ENCODE measurements at places on chromosomes 4 and X.

- DNase-seq = no peak
Observed at GRCh38 chr4:23547096-23547495, 342.8 kb downstream of the PPARGC1A start.

DNA sequence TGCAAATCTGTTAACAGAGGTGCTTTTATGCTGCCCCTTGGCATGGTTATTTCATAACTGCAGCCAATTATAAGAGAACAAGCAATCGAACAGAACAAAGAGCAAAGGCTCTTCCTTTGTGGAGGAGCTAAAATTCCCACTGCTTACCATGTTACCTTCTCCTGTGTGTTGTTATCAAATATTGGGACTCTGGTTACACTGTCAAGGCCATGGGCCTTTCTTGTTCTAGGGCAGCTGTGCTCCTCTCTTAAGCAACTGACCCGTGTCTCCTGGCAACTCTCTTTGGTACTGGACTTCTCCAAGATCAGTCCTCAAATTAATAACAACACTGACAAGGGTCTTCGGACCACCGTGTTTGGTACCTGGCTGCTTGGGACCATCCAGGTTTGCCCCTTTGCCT lies 12.1 kb upstream of the OPN1LW start:
- no peak for DNase-seq

DNA sequence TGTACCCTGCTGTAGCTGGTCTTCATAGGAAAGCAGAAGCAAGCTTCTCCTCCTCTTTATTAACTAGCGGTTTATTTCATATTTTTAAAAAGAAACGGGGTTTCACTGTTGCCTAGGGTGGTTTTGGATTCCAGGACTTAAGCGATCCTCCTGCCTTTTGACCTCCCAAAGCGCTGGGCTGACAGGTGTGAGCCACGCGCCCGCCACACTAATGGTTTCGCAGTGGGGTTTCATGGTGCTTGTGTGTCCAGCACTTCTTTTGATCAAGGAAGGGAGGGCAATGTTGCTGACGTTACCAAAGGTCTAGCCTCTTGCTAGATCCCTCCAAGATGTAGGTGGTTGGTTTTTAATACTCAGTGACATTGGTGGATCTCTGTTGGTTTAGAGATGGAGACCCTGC lies 1.4 kb downstream of the MAEA start:
- DNase-seq = no peak

- DNase-seq = no peak
Observed at GRCh38 chrX:155857561-155857960, 23.6 kb upstream of the VAMP7 start.

DNA sequence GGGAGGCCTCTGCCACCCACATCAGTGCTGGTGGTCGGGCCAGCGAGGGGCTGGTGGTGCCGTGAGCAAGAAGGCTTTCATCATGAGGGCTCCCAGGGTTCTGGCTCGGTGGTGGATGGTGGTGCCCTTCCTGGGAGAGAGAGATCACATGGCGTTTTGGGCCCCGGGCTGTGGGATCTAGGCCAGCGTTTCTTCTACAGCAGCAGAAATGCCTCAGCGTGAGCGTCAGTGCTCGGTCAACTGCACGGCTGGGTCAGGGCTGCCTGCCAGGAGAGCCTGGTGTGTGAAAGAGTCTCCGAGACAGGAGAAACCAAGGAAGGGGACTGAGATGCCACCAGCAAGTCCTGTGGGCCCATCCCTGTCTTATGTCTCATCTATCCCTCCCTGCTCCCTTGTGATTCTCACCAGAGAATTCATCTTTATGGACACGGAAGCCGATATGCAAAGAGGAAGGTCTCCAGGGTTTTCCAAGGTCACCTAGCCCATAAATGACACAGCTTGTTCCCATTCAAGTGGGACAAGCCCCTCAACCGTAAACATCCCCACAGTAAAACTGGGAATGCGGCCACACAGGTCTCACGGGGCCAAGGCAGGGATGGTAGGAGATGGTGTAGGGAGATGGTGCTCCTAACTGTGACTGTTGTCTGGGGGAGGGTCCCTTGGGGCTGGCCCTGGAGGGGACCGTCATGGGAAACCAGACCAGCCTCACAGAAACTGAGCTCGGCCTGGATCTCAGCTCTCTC lies 99.2 kb downstream of the SORCS2 start:
- no peak for DNase-seq

DNA sequence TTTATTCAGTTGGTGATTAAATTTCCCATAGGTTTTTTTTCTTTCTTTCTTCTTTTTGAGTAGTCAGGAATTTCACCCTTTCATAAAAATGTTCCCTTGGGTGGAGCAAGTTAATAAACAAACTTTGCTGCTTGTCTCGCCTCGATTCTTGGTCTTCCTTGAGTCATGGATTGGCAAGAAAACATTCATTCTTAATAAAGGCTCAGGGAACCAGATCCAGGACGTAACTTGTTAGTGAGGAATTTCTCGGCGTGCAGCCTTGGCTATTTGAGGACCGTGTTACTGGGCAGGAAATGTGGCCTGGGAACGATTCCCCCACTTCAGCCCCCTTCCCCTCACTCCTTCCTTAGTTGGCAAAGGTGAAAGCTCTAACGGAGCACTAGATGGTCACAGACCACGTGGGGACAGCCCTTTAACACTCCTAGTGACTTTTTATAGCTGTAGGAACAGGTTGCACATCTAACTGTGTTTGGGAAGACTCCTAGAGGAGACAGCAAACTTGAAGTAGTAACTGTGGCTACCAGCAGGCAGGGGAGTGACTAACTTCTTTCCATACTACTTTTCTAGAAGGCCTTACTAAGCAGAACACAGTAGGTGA lies 106.8 kb downstream of the UCHL1 start:
- DNase-seq = no peak

GRCh38 chr4:47386561-47387235 lies 76.8 kb downstream of the COMMD8 start:
- no peak for DNase-seq

GRCh38 chrX:18933617-18934016 lies 50.3 kb downstream of the PHKA2 start:
- DNase-seq = no peak

- DNase-seq = no peak
Observed at GRCh38 chr4:100289946-100290345, 99.7 kb upstream of the DDIT4L start.

GRCh38 chrX:150163956-150164726 lies 199.0 kb upstream of the MAMLD1 start:
- DNase-seq = no peak

- DNase-seq = no peak
Observed at GRCh38 chr4:86443495-86443894, 83.6 kb upstream of the MAPK10 start.

Data from activated CD4-positive, alpha-beta memory T cell treated with anti-CD3 and anti-CD28 coated beads for 36 hours (primary cell).